ENCODE measurements at places on chromosomes 7 and 10.

GRCh38 chr7:43647673-43648472 is 65.0 kb downstream of the STK17A start:
- peak; percentile 14 for DNase-seq

DNA sequence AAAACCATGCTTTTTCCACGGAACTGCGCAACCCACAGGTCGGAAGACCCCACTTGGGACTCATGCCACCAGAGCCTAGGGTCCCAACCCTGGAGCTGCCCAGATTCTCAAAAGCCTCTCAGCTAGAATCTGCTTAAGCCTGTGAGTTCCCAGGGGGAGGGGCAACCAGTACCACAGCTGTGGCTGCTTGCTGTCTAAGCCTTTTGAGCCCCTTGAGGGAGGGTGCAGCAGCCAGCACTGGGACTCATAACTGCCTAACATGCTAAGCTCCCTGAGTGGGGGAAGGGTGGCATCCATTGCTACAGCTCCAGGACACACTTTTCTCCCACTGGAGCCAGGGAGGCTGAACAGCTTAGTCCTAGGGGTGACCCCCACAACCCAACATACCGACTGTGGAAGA is 485.6 kb upstream of the GRM3 start:
- DNase-seq, result no peak

DNA sequence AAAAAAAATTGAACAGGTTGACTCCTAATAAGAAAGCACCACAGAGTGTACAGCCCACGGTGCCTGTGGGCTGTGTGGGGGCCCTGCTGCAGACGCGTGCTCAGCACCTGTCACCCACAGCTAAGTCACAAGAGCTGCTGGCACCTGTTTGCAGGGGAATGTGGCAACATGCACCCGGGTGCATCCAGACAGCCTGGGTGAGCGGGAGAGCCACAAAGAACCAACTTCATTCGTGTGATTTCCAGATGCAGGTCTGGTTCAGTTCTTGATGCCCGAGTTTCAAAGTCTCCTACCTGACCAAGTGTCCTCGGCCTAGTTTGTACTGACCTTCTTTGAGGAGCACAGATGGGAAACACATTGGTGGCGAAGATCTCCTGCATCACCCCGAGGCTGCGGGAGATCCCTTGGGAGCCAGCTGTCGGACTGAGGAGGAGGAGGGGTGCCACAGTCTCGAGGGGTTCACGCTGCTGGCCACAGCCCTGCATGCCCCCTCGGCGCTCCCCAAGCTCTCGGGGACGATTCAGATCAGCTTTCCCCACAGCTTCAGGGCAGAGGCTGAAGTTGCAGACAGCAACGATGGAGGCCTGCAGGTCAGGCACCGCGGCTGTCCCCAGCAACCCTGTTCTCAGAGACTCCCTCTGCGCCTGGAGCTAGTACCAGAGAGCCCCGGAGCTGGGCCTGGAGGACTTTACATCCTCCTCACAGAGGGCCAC is 35.3 kb downstream of the AMZ1 start:
- DNase-seq, result no peak

GRCh38 chr7:80937336-80937735 is 18.5 kb upstream of the SEMA3C start:
- DNase-seq, result no peak

All from NCI-H345 (cell line).